Kidney (tissue), 22 donors: ENCODE measurements at places on chromosomes 1 and 21. TPM values are rescaled to one million over a fixed set of nuclear protein-coding genes. Genes with fewer than 3 reads are reported as not detected.
A peak's percentile ranks its signal among the peaks of the same experiment; 100 is the strongest.

- no peak for DNase-seq
These were observed 28.0 kb downstream of the LYPLAL1 start for GRCh38 chr1:219201656-219202055.

GRCh38 chr1:180231506-180231921 lies 1.4 kb downstream of the LHX4 start:
- DNase-seq, result no peak

DNA sequence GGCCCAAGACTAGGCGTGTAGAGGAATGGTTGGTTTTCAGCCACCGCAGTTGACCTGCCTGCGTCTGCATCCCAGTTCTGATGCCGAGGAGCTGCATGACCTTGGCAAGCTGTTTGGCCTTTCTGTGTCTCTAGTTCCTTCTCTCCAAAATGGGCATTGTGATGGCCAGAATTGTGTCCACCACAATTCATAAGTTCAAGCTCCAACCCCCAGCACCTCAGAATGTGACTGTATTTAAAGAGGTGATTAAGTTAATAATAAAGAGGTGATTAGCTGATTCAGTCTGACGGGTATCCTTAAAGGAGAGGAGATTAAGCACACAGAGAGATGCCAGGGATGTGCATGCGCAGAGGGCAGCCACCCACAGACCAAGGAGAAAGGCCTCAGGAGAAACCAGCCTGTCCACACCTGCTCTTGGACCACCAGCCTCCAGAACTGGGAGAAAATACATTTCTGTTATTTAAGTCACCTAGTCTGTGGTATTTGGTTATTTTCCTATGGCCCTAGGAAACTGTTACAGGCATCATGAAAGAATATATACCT lies 28.5 kb downstream of the MAB21L3 start:
- DNase-seq, result no peak

DNA sequence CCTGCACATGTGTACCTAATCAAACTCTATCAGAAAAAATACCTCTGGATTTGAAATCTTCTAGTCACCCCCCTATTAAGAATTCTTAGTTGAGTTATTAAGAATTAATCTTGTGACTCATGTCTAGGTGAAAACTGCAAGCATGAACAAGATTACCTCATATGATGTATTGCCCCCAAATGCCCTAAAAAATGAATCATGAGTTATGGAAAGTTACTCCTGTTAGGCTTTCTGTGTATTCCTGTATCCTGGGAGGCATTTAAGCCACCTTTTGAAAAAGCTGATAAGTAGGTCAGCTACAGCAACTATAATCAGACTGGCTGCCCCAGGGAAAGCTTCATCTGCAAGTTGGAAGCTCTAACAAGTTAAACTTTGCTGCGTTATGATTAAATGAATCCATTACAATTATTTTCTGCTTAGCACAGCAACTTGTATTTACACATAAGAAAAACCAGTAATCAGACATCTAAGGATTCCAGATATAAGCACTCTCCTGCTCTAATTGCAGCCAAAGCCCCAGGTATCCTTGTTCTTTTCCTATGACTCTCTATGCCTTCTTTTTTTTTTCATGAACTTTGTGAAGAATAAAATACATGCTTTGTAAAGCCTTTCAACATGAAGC lies 147.7 kb downstream of the NTPCR start:
- DNase-seq, result no peak

GRCh38 chr1:207036865-207037264 lies 4.3 kb upstream of the C1orf116 start:
- no peak for DNase-seq

DNA sequence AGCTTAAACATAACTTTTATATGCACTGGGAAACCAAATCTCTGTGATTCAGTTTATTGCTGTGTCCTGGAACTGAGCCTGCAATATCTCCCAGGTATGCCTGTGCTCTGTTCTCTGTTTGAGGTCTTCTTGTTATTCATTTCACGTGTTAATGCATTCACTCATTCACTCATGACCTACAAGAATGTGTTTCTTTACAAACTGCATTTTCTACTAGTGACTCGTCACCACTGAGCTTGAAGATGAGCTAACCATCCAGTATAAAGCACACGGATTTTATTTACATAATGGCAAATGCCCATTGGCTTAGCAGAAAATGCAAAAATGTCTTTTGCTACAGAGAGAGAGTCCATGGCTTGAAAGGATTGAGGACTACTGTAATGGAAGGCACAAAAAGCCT lies 75.0 kb upstream of the DUSP10 start:
- DNase-seq, result no peak

DNA sequence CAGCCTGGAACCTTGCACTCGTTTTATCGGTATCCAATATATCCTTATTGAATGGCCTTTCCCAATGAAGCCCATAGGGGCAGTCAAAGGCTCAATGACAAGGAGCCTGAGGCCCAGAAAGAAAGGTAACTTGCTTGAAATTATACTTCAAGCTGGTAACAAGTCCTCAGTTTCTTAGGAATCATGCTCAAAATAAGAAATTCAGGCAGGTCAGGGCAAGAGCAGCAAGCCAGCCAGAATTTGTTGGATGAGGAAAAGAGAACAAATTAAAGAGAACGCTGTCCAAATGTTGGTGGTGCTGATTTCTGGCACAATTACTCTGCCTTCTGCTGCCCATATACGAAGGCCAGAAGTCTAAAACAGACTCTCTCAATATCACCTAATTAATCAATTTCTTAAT lies 77.6 kb downstream of the DDX20 start:
- DNase-seq, result peak; percentile 59

- DNase-seq, result no peak
These were observed 88.9 kb upstream of the HAO2 start for GRCh38 chr1:119279456-119280381.

GRCh38 chr1:222167111-222167510 lies 380.8 kb downstream of the HHIPL2 start:
- DNase-seq, result peak; percentile 63

- DNase-seq, result no peak
These were observed 53.5 kb upstream of the PRDM2 start for GRCh38 chr1:13646521-13646920.

DNA sequence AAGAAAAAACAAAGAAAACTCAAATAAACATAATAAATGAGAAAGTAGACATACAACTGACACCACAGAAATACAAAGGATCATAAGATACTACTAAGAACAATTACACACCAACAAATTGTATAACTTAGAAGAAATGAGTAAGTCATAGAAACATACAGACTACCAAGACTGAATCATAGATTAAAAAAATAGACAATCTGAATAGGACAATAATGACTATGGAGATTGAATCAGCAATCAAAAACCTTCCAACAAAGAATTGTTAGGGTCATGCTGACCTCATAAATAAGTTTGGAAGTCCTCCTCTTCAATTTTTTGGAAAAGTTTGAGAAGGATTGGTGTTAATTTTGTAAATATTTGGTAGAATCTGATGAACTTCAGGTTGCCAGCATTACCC lies 159.0 kb downstream of the PTBP2 start:
- DNase-seq, result no peak

- no peak for DNase-seq
These were observed 32.2 kb downstream of the PADI6 start for GRCh38 chr1:17404034-17404684.

GRCh38 chr1:241751524-241751923 lies 96.5 kb upstream of the EXO1 start:
- DNase-seq, result no peak

DNA sequence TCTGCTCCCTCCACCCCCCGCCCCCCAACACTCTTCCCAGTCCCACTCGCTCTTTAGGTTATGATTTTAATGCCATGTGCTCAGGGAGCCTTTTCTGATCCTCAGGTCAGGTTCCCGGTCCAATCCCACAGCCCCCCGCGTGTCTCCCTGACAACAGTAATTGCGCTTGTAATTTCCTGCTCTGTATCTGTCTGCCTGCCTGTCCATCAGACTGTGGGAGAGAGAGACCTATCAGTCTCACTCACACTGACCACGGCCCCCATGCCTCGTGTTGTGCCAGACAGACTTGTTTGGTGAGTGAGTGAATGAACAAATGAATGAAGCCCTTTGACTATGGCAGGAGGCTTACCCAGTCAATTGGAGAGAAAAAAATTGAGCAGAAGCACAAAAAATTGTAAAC lies 50.8 kb upstream of the ECE1 start:
- DNase-seq, result no peak

DNA sequence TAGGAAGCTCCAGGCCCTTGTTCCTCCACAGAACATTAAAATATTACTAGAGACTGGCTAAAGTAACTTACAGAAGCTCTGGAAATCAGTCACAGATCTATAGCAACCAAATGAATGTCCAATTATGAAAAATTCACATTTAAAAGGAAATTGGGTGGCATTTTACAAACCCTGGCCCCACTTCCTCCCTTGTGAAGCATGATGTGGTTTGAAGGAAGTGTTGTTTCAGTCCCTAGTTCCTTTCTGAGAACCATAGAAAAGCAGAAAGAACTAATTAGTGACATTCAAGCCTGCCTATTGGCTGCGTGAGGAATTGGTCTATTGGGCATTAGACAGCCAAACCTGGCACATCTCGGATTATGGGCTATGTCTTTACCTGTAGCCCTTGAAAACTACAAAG lies 649.7 kb upstream of the NEGR1 start:
- no peak for DNase-seq

GRCh38 chr1:203692565-203693470 lies 66.2 kb downstream of the ATP2B4 start:
- peak; percentile 91 for DNase-seq

DNA sequence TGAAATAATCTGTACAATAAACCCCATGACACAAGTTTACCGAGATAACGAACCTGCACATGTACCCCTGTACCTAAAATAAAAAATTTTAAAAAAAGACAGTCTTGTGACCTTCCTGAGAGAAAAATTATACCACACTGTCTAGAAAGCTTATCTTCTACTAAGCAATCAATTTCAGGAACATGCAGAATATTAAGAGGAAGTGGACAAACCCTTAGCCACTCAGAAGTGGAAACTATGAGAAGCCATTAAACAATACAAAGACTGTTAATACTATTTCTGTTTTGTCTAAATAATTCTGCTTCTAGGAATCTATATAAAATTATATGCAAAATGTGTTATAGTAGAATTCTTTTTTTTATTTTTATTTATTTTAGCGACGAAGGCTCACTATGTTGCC lies 93.9 kb downstream of the ADAMTS1 start:
- DNase-seq, result no peak

The FCN3 gene
- total RNA-seq, result 7.9 TPM
